ENCODE measurements at places on chromosomes 16 and 17. TPM values are rescaled to one million over a fixed set of nuclear protein-coding genes. Genes with fewer than 3 reads are reported as not detected.

DNA sequence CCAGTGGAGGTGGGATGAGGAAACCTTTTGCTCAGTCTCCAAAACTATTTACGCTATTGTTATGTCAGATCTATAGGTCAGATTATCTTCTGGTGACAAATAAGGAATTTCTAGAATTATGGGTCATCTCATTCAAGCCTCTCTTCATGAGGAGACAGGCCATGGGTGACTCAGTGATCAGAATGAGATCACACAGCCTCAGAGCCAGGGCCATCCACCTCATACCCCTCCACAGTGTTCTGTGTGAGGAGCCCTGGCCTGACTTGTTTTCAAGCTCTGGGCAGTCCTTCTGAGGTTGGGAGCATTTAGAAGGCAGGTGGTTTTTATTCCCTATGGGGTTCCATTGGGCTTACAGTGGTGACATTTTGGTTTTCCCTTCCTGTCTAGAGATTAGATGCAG, 26.5 kb downstream of the YPEL2 start:
- no peak for DNase-seq

GRCh38 chr17:66432411-66432957, 130.1 kb downstream of the PRKCA start:
- DNase-seq = no peak

DNA sequence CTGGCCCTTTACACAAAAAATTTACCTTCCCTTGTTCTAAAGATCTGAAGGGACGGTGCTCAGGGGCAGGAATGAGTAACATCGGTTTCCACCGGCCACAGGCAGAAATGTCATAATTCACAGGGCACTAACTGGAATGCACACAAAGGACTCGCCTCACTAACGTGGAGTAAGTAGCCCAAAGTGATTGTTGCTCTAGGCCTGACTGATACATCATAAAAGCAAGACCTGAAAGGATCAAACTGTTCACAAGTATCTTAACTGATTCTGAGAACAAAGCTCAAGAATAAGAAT, 8.9 kb upstream of the TCF25 start:
- no peak for DNase-seq

DNA sequence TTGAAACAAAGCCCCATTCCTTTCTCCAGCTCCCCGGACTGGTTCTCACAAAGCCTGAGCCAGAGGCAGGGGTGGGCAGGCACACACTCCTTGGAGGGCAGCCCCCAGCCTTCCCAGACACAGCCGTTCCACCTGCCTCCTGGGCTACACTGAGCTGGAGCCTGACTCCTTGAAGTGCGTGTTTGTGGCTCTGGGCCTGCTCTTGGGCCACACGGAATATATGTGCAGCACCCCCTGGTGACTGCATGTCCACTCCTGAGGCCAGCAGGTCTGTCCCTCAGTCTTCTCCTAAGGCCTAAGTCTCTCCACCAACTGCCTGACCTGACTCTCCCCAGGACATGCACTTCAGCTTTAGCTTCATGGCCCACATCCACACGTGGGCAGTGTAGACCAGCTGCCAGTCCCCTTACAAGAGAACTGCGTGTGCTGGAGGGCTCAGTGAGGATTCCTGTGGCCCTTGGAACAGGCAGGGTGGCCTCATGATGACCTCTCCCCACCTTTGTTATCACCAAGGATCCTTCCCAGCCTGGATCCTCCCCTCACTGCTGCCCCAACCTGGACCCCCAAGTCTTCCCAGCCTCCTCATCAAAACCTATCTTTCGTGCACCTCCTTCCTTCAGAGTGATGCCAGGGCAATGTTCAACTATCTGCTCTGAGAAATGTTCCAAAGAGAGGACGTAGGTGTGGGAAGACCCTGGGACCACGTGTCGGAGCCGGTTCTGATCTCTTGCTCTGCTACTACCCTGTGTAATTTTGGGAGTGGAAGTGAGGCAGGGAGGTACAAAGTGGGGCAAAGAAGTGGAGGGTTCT, 12.4 kb upstream of the SLC6A2 start:
- no peak for DNase-seq

The TAC4 gene
- polyA plus RNA-seq = not detected

The MRPS7 gene
- polyA plus RNA-seq = 53.8 TPM
